CD4-positive, alpha-beta T cell treated with Interleukin-17A for 4 hours (primary cell): ENCODE measurements at places on chromosomes 6 and 20.

DNA sequence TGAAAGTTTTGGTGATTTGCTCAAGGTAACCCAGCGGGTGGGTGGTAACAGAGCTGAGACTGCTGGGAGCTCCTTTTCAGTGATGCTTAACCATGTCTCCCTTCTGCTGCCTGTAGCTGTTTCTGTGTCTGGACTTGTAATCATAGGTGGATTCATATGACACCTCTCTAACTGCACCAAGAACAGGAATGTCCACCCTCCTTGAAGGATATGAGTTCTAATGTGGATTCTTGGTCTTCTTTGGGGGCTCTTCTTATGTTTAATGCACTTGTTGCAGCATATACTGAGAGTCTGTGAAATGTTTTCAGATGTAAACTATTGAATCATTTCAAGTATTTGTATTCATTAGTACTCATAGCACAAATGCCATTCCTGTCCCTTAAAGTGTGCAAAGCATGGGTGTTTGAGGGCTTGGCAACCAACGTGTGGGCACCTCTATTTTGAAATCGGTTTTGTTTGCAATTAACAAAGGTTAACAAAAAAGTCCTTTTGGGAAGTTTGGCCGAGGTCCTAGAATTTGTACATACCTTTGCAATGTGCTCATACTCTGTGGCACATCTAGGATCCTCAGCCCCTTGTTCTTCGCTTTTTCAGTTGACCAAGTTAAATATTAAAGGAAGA, 138.0 kb downstream of the SOX4 start:
- DNase-seq = no peak

DNA sequence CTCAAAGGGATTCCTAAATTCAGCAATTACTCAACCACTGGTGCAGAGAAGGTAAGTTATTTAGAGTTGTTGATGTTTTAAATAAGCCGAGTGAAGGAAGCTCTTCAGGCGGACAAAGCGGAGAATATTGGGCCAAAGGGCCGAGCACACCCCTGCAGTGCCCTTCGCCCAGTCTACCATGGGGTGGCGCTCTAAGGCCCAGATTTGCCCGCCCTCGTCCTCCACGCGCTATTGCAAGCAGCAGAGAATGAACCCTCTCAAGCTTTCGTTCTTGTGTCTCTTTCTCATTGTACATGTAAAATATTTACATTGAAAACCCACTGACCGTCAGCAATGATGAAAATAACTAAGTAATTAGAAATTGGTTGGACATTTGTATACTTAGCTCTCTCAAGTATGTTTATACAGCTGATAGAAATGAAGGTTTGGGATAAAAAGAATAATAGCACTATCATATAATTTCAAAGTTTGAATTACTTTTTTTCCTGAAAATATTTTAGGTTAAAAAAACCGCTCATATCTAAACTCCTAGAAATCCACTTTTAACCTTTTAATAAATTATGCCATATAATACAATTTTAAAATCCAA, 195.0 kb upstream of the CEP162 start:
- DNase-seq = no peak

DNA sequence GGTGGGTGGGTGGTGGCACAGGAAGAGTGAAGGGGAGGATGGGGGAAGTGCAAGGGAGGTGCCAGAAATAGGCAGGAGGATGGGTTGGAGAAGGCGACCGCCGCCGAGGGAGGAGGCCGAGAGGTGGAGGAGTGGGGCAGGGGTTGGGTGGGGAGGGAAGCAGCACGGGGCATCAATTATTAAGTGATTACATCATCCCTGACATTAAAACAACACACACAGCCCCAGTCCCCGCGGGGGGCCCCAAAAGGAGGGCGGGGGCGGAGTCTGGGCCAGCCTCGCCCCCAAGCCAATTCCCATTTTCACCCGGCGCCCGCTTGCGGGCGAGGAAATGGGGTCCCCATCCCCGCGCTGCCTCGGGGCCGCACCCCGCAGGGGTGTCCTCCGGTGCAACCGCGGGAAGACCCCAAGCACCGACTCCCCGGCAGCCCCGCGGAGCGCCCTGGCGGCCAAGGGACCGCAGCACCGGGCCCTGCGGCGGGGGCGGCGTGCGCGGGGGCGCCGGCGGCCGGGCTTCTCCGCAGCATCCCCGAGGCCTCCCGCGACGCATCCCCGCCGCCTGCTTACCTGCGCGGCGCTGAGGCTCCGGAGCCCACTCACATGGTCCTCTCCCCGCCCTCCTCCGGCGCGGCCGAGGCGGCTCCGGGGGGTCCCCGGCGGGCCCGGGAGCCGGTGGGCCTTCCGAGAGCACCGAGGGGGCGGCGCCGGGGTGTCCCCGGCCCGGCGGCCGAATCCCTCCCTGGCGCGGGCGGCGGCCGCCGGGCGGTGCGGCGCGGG, 663 bp downstream of the FYN start:
- peak; percentile 74 for DNase-seq

DNA sequence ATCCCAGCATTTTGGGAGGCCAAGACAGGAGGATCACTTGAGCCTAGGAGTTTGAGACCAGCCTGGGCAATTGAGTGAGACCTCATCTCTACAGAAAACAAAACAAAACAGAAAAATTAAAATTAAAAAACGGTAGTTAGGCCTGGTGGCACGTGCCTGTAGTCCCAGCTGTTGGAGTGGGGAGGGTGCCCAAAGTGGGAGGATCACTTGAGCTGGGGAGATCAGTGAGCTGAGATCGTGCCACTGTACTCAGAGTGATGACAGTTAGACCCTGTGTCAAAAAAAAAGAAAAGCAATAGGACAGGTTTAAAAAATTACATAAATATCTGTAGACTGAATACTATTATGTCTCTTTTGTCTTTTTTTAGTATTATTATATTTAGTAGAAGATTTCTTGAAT, 64.3 kb downstream of the ITCH start:
- no peak for DNase-seq

- DNase-seq = no peak
Measured at GRCh38 chr20:1891263-1892118, 3.7 kb upstream of the SIRPA start.

- no peak for DNase-seq
Measured at GRCh38 chr6:27159725-27160124, 87.8 kb upstream of the PRSS16 start.

GRCh38 chr6:141726248-141726647, 406.5 kb upstream of the GJE1 start:
- DNase-seq = no peak
